Cortex of kidney (tissue), 1 donor: ENCODE measurements at places on chromosomes 12 and 14.

GRCh38 chr14:75844486-75844885, 137.3 kb downstream of the TGFB3 start:
- no peak for DNase-seq

- no peak for DNase-seq
Observed at GRCh38 chr12:88854260-88854659, 274.0 kb upstream of the KITLG start.

DNA sequence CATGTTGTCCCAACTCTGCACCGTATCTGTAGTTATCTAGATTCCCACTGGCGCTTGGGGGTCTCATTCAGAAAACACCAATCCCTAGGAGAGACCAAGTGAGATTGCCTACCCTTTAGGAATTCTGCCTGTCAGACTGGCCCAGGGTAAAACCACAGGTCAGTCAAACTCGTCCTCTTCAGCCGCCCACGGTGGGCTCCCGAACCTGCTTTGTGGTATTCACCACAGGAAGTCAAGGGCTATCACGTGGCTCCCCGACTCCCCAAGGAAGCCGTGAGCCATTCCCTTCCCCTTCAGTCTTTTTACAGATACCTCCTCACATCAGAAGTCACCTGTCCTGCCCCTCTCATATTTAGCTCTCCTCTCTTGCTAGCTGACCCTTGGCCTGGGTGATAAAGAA, 159.9 kb downstream of the EGLN3 start:
- no peak for DNase-seq

DNA sequence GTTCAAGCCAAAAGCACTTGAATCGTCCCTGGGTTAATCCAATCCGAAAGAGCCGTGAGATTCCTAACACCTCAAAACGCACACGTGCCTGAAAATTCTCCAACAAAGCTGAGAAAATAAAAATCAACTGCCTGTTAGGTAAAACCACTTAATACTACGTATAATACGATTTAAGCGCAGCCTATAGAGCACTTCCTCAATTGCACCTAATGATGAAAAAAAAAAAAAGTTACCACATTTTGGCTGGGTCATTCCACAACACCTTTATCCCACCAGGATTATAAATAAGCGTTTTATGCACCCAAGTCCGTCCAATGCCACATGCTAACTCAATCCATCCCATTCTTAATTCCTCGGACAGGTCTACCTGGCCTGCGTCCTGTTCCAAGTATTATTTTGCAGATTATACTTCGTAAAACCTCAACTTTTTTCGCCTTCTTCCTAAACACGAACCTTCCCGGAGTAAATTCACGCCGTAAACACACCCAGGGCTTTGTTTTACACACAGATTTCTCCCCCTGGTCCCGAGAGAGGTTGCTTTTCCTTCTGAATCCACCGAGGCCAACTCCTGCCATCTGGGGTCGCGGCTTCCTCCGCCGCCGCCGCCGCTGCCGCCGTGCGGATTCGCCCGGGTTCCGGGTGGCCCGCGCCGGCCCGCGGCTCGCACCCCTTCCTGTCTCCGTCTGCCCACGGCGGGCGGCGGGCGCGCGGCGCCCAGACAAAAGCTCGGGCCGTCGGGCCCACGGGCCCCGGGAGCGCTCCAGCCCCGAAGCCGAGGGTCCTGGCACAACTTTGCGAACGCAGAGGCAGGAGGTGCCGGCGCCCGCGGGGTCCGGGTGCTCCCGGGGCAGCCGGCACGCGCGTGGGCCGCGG, 66.2 kb downstream of the RNF34 start:
- DNase-seq, result no peak

- DNase-seq, result no peak
Observed at GRCh38 chr12:118850244-118850825, 131.0 kb upstream of the SRRM4 start.

GRCh38 chr12:27782481-27782880, 2.4 kb upstream of the MANSC4 start:
- no peak for DNase-seq

DNA sequence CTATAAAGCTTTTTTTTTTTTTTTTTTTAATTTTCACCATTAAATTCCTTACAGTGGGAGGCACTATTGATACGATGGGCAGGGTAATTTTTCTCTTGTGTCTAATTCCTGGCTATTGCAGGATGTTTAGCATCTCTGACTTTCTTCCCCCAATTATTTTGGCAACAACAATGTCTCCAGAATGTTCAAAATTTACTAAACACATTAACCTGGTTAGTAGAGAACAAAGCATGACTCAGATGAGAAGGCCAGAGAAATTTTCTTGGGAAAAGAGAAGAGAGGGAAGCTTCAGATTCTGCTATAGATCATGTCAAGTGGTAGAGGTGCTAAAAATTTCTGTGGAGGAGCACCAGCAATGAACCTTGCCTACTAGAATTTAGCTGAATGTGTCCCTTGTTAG, 171.5 kb upstream of the PRICKLE1 start:
- no peak for DNase-seq

DNA sequence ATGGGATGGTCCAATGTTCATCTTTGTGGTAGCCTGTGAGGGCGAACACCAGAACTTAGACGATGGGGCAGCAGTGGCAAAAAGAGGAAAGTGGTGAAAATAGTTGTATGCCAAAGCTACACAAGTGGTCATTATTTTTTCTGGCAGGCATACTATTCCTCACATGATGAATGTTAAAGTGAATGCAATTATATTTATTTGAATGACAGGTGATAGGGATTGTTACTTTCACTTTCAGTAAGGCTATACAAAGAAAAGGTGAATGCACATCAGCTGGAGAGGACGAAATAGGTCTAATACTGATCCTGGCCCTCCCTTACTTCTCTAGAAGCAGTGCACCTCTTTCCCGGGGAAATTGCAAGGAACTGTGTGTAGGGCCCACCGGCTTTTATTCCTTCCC, 470.1 kb downstream of the TMTC2 start:
- DNase-seq, result no peak

GRCh38 chr12:42237853-42238239, 202 bp downstream of the YAF2 start:
- DNase-seq, result no peak

DNA sequence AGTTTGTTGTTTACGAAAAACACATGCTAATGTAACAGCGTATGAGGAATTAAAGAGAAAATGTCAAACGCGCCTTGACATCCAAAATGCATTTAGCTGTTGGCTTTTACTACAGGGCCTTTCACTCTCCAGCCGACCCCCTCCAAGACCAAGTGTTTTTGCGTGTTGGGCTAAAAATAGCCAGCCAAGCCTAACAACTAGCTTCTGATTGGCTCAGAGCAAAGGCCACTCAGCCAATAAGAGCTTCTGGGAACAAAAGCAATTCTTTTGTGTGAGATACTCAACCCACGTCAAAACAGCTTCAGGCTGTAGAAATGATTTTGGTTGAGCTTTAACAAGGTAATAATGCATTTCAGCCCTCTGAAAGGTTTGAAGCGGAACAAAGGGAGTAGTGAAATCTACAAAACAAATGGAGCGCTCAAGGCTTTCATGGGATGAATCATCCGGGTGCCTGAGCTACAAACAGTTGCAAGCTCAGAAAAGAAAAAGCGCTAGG, 198.7 kb upstream of the DCN start:
- DNase-seq, result no peak

DNA sequence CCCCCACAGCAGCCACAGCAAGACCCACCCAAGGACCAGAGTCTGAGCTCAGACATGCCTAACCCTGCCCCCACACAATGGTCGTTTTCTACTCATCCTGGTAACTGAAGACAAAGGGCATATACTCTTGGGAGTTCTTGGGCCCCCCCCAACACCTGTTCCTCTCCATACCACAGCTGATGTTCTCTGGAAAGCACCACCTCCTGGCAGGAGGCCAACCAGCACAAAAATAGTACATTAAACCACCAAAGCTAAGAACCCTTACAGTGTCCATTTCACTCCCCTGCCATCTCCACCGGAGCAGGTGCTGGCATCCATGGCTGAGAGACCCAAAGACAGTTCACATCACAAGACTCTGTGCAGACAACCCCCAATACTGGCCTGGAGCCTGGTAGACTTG, 80.6 kb upstream of the DAAM1 start:
- DNase-seq, result no peak

DNA sequence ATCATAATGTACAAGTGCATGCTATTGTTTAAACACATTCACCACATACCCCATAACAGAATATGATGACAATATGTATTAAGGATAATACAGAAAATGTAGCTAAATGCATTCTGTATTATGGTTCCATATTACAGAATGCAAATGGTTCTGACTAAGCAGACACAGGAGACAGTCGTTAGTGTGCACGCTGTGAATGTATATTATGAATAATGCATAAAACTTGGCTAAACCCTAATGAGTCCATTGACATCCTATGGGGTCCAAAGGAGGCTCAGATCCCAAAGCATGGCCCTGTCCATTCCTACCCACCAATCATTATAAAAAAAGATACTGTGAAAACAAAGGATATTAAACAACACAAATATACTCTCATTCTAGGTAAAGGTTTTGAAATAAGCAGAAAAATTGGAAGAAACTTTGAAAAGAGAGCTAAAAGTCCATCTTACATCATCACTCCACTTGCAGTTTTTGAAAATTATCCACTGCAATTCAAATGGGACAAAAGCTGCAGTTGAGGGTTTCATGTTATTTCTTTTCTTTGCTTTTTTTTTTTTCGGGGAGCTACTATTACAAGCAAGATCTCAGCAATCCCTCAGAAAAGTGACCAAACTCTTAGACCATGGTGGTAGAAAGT, 415.1 kb downstream of the BCAT1 start:
- no peak for DNase-seq

DNA sequence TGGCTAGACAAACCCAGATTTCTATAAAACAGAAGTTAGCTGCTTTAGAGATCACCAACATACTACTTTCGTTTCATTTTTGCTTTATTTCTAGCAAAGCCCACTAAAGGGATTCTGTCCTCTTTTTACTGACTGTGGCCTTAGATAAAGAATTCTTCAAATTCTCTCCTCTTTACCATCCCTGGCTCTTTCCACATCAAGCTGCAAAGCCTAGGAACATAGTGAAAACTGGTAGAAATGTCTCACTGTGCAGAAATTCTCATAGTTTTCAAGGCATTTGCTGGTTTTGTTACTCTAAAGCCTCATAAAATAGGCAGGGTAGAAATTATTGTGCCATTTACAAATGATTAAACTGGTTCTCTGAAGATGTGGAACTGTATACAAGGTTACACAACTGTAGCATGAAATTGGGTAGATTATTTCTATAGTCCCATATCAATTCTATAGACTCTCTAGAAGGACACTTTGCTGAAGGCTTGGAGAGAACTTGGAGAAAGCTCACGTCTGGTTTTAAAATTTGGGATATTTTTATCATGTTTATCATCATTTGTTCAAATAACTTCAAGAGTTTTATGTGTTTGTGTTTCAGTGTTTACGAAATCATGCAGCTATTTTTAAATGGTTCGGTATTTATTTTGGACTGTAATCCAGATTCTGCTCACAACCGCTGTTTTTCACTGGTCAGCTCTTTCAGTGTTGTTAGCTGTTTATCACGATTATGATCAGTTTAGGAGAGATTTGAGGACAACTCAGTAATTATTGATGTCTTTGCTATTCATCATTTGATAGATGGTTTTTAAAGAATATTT, 36.7 kb upstream of the CSRP2 start:
- no peak for DNase-seq

- no peak for DNase-seq
Observed at GRCh38 chr14:71003156-71003555, 95.9 kb downstream of the PCNX1 start.

GRCh38 chr14:54457609-54457996, 16.4 kb upstream of the CNIH1 start:
- DNase-seq, result no peak

DNA sequence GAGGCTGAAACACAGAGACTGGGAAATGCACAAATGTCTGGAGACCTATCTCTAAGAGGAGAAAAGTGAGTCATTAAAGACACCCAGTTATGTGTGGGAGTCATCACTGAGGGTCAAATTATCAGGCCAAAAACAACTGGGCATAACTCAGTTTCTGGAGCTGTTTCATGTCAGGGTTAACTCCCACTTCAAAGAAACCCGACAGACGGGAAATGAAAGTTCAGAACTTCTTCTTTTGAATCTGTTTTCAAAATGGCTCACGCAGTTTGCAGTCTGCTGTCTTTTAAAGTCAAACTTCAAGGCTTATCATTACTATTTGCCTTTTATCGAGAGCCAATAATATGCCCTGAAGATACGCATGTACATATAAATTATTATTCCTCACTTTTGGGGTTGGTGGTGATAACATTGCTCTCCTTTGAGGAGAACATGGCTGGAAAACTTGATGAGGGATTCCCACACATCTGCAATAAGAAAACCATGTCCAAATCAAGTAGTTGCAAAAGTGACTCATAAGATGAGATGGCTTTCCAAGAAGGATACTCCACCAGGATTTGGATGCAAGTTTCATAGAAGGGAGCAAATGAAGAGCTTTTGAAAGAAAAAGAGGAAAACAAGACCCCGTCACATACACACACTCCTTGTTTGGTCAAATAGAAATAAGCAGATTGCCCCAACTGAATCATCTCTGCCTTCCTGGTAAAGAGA, 341.4 kb downstream of the ADAMTS20 start:
- no peak for DNase-seq

DNA sequence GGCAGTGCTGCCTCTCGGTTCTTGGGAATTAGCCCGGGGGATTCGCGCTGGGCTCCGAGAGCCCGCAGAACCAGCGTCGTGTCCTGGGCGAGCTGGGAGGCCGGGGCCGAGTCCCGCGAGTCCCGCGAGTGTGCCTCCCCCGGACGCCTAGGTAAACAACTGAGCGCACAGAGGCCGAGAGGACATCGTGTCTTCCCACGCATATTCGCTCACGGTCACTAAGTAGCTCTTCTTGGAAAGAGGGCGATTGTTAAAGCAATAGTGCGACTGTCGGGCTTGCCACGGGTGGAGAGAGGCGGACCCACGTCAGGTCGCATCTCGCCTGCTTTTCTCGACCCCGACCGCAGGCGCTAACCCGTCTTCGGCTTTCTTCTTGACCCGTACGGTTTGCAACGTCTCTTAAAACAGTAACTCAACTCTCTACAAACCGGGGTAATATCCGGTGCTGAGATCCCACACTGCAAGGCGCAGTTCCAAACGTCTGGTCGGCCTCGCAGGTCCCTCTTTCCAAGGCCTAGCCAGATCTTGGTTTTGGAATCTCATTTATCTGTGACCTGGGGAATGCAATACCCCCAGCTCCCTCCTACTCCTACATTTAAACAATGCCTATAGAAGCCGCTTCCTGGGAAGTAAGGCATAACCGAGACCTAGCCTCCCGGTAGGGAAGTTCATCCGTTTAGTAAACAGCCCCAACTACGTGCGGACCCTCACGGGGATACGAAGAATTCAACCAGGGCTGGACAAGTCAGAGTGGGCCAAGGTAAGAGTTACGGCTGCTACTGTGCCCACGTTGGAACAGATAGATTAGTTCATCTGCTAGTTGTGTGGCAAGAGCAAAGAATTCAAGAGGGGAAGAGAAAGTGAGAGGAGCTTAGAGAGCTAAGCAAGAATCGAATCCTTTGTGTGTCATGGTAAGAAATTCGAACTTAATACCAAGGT, 736 bp upstream of the PHLDA1 start:
- no peak for DNase-seq

- no peak for DNase-seq
Observed at GRCh38 chr14:93010522-93011140, 87.7 kb downstream of the CHGA start.

- no peak for DNase-seq
Observed at GRCh38 chr12:21444193-21445146, 7.0 kb downstream of the PYROXD1 start.

GRCh38 chr14:69090187-69090789, 62.6 kb downstream of the DCAF5 start:
- no peak for DNase-seq
